Breast epithelium (tissue), 4 donors: ENCODE measurements at places on chromosomes 1 and 21. TPM values are rescaled to one million over a fixed set of nuclear protein-coding genes. Genes with fewer than 3 reads are reported as not detected.

The CNR2 gene
- total RNA-seq, result under 0.01 TPM

The USP24 gene
- 51.5 TPM for total RNA-seq

The CD1C gene
- total RNA-seq, result 0.66 TPM

The FAAH gene
- total RNA-seq, result 58.7 TPM

The NOS1AP gene
- 17.6 TPM for total RNA-seq

The LHX8 gene
- not detected for total RNA-seq

The ZNF687 gene
- 25.9 TPM for total RNA-seq

The LYPD8 gene
- total RNA-seq, result not detected

The TMCC2 gene
- total RNA-seq, result 2.0 TPM

The DNM3 gene
- total RNA-seq, result 6.6 TPM

The MIXL1 gene
- total RNA-seq, result not detected

The RPE65 gene
- total RNA-seq, result 0.33 TPM

The ADAMTSL4 gene
- 31.8 TPM for total RNA-seq

The SELL gene
- 1.9 TPM for total RNA-seq

The AVPR1B gene
- not detected for total RNA-seq

The TBX15 gene
- 60.0 TPM for total RNA-seq

The IL19 gene
- not detected for total RNA-seq

The VHLL gene
- total RNA-seq, result not detected

The FBLIM1 gene
- 42.6 TPM for total RNA-seq

The CLCN6 gene
- 21.1 TPM for total RNA-seq

The PYHIN1 gene
- 2.5 TPM for total RNA-seq

The PARS2 gene
- 4.3 TPM for total RNA-seq
